Erythroblast (primary cell): ENCODE measurements at places on chromosomes 2 and 18.

GRCh38 chr2:101501443-101501842 lies 26.5 kb upstream of the RFX8 start:
- no peak for DNase-seq

GRCh38 chr2:79393107-79393685 lies 119.7 kb upstream of the CTNNA2 start:
- no peak for DNase-seq

DNA sequence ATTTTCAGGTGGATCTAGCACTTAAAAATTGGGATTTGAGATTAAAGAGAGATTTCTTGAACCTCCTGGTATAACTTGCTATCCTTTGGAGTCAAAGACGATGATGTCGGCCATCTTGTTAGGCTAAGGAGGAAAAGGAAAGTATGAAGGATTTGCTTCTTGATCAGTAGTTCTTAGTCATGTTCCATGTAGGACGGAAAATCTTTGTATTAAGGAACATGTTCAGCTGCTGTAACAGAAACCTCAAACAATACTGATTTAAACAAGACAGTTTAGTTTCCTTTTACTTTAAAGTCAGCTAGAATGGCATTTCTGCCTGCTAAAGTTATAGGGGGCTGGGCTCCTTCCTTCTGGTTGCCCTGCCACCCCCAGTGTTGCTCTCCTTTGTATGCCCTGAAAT lies 56.4 kb upstream of the MGAT5 start:
- no peak for DNase-seq

DNA sequence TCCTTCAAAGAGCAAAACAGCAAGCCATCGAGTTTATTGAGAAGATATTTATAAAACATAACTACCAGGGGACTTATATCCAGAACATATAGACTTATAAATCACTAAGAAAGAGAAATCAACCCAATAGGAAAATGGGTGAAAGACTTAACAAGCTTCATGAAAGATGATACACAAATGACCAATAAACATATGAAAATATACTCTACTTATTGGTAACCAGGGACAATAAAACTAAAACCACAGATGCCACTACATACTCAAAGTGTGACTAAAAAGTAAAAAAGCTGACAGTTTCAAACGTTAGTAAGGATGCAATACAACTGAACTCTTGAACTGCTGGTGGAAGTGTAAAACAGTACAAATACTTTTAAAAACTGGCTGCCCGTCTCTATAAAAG lies 154.3 kb downstream of the TMEM163 start:
- DNase-seq: no peak

- DNase-seq: no peak
Observed at GRCh38 chr18:58379443-58379842, 249.4 kb downstream of the ALPK2 start.

GRCh38 chr2:223697892-223698645 lies 95.9 kb upstream of the SCG2 start:
- DNase-seq: no peak
